AML-193 (cell line): ENCODE measurements at places on chromosomes 3 and 15.

- DNase-seq: no peak
These were observed 198.7 kb upstream of the CMC1 start for GRCh38 chr3:28042707-28043106.

DNA sequence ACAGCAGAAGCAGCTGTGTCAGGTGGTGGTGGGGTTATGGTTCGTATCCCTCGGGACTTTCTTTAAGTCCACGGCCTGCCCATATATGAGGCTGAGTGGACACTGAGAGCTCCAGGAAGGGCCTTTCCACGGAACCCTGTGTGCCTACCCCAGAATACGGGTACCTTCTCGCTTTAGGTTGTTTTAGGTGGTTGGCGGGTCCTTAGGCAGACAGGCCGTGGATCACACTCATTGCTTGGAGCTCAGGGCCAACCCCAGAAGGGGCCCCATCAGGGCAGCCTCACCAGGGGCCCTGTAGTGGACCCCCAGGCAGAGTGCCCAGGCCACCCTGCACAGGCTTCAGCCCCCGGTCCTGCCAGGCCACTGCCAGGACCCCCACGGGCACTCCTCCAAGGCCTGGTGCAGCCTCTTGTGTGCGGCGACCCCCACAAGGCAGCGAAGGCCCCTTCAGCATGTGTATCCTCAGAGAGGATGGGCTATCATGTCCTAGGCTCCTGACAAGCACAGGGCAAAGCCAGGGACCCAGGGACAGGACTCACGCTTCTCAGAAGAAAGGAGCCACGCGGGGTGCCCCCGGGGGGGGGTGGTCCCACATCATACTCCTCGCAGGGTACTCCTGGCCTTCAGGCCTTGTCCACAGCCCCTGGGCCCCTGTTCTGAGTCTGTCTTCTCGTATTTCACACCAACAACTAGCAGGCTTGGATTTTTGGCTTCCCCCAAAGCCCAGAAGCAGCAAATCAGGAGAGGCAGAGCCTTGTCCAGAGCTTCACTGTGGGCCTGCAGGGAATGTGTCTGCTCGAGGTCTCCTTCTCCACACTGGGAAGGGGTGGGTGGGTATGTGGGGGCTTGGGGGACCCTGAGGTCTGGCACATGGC is 93.4 kb downstream of the LRRK1 start:
- DNase-seq: no peak

DNA sequence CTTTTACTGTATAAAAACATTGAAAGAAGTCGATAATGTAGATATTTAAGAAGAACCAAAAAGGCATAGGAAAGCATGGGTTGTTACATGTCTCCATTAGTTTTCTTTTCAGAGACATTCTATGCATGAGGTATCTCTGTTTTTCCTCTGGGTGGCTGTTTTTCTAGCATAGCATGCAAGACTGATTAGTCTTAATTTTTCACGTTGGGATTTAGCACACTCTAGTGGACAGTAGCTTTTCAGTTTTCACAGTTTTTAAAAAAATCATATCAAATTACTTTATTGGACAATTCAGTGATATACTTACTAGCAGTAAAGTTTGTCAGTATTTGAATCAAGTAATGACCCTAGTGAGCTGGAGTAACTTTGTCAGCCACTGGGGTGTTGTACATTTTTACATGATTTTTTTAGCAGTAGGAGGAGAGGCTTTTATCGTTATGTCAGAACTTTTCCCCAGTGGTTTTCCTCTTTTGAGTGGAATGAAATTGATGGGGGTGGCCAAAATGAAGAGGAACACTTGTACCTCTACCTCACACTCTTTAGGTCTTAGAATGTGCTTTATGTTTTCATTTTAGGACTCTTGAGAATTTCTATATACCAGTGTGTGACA is 57.2 kb downstream of the SEC22A start:
- DNase-seq: peak; percentile 88

DNA sequence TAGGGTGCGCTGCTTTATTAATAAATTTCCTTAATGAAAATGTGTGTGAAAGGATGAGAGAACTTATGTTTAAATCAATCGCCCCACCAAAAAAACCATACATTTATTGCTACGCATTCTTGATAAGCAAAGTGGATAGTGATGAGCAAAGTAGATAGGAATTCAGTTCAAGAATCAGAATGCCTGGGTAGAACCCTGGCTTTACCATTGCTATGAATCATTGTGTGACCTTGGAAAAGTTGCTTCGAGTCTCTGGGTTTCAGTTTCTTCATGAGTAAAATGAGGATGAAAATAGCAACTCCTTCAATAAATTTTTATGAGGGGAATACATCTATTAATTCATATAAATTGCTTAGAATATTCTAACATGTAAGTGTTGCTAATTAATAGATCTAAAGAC is 2.6 kb upstream of the ALCAM start:
- no peak for DNase-seq

GRCh38 chr3:194785315-194785714 is 99.6 kb downstream of the FAM43A start:
- no peak for DNase-seq

- DNase-seq: no peak
These were observed 192.0 kb downstream of the BCHE start for GRCh38 chr3:165645191-165645590.

DNA sequence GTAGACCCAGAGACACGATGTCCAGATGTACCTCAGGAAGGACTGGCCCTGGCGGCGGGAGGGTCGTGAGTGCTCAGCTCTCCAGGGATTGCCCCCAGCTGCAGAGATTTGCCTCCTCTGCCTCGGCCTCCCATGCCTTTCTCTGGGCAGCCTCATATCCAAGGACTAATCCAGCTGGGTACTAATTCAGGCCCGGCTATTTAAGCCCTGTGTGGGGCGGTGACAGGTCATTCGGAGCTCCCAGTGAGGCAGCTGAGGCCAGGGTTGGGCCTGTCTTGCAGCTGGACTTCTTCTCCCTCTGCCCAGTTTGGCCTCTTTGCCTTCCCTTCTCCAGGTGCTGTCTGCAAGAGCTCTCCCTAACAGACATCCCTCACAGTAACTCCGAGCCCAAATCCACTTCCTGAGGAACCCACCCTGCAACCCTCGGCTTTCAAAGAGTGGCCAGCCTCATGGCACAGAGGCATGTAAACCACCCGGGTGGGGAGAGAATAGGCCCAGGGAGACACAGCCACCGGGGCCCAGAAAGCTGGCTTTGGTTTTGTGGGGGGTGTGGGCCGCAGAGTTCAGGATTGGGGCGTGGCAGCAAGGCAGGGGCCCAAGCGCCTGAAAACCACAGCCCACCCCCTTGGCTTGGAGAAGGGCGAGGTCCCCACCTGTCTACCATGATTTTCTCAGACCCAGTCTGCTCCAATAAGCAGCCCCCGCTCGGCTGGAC is 85.8 kb downstream of the PPCDC start:
- no peak for DNase-seq

DNA sequence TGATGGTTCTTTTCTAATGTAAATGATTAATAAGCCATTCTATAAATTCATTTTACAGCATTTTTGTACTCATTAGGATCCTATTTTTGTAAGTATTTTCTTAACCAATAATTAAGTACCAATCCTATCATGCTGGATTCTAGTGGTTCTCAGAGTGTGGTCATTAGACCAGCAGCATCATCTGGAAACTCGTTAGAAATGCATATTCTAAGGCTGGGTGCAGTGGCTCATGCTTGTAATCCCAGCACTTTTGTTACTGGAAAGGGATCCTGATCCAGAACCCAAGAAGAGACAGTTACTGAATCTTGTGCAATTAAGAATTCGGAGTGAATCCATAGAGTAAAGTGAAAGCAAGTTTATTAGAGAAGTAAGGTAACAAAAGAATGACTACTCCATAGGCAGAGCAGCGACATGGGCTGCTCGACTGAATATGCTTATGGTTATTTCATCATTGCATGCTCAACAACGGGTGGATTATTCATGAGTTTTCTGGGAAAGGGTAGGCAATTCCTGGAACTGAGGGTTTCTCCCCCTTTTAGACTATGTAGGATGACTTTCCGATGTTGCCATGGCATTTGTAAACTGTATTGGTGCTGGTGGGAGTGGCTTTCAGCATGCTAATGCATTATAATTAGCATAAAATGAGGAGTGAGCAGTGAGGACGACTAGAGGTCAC is 9.9 kb upstream of the CEMIP start:
- no peak for DNase-seq

DNA sequence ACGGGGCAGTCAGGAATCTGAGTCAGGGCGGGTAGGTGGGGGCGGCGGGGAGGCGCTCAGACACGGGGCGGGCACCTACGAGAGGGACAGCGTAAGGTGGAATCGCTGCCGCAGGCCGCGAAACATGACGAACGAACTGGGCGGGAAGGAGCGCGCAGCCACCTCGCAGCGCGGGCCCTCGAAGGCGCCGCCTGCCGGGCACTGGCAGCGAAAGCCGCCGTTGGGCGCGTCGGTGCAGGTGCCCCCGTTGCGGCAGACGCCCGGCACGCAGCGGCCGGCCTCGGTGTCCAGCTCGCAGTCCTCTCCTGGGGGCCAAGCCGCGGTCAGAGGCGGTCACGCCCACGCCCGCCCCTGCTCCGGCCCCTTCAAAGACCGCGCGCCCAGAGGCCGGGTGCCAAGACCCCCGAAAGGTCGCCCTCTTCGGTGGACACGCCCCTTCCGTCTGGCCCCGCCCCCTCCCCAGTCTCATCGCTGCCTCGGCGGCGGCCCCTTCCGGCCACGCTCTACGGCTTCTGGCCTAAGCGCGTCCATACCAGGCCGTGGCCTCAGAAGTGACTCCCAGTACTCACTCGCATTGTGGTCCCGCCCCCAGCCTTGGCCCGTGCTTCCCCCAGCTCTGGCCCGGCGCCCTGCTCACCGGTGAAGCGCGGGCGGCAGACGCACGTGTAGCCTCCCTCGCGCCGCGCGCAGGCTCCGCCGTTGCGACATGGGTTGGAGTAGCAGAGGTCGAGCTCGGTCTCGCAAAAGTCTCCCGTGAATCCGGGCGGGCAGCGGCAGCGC is 6.4 kb downstream of the CELSR3 start:
- DNase-seq: peak; percentile 87

DNA sequence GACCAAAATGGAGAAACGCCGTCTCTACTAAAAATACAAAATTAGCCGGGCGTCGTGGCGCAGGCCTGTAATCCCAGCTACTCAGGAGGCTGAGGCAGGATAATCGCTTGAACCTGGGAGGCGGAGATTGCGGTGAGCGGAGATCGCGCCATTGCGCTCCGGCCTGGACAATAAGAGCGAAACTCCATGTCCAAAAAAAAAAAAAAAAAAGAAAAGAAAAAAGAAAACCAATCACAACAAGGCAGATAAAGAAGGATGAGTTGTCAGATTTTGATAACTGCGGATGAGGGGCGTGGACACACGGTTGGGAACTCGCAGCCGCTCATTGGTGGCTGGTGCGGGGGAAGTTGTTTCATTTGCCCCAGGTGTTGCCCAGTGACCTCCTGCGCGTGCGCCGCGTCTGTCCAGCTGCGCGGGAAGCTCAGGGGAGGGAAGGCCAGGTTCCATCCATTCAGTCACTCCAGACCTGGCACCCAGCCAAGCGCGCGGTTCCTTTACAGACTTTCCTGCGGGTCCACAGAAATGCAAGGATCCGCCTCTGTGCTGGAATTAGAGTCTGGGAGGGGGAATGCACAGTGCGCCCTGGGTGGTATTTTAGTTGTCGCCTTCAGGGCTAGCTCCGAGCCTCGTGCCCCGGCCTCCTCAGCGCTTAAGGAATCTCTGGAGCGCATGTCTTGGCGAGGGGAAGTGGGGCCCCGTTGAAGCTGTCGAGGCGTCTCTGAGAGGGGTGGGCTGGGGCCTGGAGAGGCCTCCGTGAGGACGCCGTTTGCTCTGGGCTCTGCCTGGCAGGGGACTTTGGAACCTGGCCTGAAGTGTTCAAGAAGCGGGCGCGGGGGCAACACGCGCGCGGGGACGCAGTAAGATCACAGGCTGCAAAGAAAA is 708 bp upstream of the GCHFR start:
- no peak for DNase-seq
